ENCODE measurements at places on chromosomes 5 and 9. TPM values are rescaled to one million over a fixed set of nuclear protein-coding genes. Genes with fewer than 3 reads are reported as not detected.

- H3K36me3 ChIP-seq = no peaks in the 10 kb centered on the region
- H3K4me3 ChIP-seq = no peak overlapping the region
- no peak for DNase-seq
These were observed 693.6 kb downstream of the TLE1 start for GRCh38 chr9:80995759-80996158.

The SKP2 gene
- 6.5 TPM for polyA plus RNA-seq

DNA sequence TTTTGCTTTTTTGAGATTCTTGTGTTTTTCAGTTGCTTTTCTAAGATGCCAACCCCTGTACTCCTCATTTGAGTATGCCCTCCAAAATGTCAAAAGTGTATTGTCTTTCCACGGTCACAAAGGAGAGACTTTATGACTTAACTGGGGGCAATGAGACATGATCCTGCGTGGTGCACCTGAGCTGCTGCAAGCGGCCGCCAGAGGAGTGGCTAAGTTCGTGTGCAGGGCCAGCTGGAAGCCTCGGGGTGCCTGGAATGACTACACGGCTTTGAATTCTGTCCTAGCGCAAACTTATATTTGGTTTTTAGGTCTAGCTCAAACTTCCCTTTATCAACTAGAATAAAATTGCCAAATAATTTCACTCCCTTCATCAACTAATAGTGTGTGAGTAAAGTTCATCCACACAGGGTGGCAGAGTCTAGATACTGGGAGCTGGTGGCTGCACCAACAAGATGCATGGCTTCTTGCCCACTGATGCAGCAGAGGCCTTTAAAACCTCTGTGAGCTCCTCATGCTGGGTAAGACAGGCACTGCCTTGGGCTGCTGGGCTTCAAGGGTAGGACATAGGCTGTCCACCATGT lies 4.7 kb downstream of the GADD45G start:
- no peaks in the 10 kb centered on the region for H3K36me3 ChIP-seq
- no peak overlapping the region for H3K4me3 ChIP-seq
- peaks cover 51% of the 10 kb centered on the region for H3K27me3 ChIP-seq
- no peak overlapping the region for H3K27ac ChIP-seq
- DNase-seq = no peak

DNA sequence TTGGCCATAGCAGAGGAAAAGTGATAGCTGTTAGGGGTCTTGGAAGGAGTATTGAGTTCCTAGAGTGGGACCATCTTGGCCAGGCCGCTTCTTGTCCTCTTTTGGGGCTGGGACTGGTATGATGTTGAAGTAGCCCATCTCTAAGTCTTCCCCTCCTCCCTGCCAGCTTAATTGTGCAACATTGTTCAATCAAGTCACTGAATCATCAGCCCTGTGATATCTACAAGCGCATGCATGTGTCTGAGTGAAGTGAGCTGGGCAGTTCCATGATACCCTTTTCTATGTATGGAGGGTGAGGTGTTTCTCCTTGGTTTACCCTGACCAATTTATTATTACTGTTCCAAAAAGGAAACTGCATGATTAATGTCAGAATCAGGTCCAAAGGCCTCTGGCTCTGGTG lies 112.2 kb downstream of the C9orf152 start:
- H3K4me1 ChIP-seq = peaks cover 6% of the 10 kb centered on the region
- H3K27me3 ChIP-seq = no peaks in the 10 kb centered on the region
- H3K27ac ChIP-seq = no peak overlapping the region
- no peak overlapping the region for H3K4me3 ChIP-seq

GRCh38 chr5:174625591-174626350 lies 98.6 kb upstream of the MSX2 start:
- no peak overlapping the region for H3K4me3 ChIP-seq
- H3K27me3 ChIP-seq = no peaks in the 10 kb centered on the region
- no peaks in the 10 kb centered on the region for H3K4me1 ChIP-seq
- no peak for DNase-seq

GRCh38 chr5:44334622-44335021 lies 54.6 kb downstream of the FGF10 start:
- no peak overlapping the region for H3K27ac ChIP-seq
- no peak for DNase-seq
- H3K4me1 ChIP-seq = no peaks in the 10 kb centered on the region
- H3K27me3 ChIP-seq = no peaks in the 10 kb centered on the region
- no peak overlapping the region for H3K4me3 ChIP-seq

GRCh38 chr5:159469496-159470372 lies 139.4 kb upstream of the IL12B start:
- no peak for DNase-seq
- no peaks in the 10 kb centered on the region for H3K27me3 ChIP-seq
- peaks cover 5% of the 10 kb centered on the region for H3K4me1 ChIP-seq
- no peak overlapping the region for H3K4me3 ChIP-seq

The GABRA6 gene
- not detected for polyA plus RNA-seq

- H3K27ac ChIP-seq = no peak overlapping the region
- DNase-seq = no peak
- no peaks in the 10 kb centered on the region for H3K36me3 ChIP-seq
- H3K4me1 ChIP-seq = no peaks in the 10 kb centered on the region
- no peaks in the 10 kb centered on the region for H3K27me3 ChIP-seq
These were observed 9.1 kb downstream of the LRRC70 start for GRCh38 chr5:62587737-62588136.

The NAA35 gene
- 13.9 TPM for polyA plus RNA-seq

The FOXD4L5 gene
- polyA plus RNA-seq = 0.07 TPM

GRCh38 chr5:157540707-157541446 lies 34.7 kb downstream of the ADAM19 start:
- no peaks in the 10 kb centered on the region for H3K36me3 ChIP-seq
- peaks cover 45% of the 10 kb centered on the region for H3K4me1 ChIP-seq
- no peak overlapping the region for H3K4me3 ChIP-seq
- no peaks in the 10 kb centered on the region for H3K27me3 ChIP-seq
- H3K27ac ChIP-seq = peak overlapping the region; percentile 44

DNA sequence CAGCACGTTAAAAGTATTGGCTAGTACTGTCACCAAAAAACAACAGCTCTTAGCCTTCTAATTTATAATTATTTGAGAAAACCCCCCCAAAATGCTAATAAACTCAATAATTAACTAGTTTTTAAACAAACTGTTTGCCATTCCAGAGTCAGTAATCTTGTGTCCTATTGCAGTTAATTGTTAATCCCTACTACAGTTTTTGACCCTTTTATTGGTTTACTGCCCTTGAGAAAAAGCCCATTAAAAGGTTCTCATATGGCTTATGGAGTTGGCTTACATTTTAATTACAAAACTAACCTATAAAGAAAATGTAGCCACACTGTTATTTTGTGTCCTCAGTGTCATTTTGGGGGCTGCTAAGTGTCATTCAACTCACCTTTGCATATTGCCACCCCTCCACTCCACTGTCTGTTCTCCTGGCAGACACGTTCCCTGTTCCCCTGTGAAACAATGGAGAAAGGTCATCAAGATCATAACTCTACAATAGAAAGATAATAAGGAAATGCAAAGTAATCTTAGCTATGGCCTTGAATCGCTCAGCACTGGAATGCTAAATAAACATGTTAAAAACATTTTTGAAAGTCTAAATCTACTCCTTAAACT lies 51.6 kb upstream of the TXNDC8 start:
- no peaks in the 10 kb centered on the region for H3K4me1 ChIP-seq
- H3K4me3 ChIP-seq = no peak overlapping the region
- H3K36me3 ChIP-seq = no peaks in the 10 kb centered on the region
- H3K27me3 ChIP-seq = no peaks in the 10 kb centered on the region
- no peak for DNase-seq

DNA sequence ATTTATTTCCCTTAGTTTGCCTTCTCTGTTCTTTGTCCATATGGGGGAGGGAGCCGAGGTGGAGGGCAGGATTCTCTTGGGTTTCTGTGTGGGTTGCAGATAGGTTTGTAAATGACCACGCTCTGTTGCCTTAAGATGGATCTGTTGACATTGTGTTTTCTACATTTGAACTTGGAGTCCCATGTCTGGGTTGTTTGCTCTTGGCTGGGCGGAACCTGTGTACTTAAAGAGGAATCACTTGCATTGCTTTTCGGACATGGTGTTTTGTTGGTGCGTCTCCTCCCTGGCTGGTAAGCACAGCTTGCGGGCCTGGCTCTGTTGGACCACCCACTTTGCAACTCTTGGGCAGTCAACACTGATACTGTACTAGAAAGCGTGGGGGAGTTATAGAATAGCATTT lies 45.9 kb downstream of the EHMT1 start:
- no peaks in the 10 kb centered on the region for H3K4me1 ChIP-seq
- H3K36me3 ChIP-seq = peaks cover 19% of the 10 kb centered on the region
- no peak overlapping the region for H3K4me3 ChIP-seq
- DNase-seq = no peak
- no peak overlapping the region for H3K27ac ChIP-seq

The GAS1 gene
- polyA plus RNA-seq = 64.3 TPM

The EQTN gene
- 0.21 TPM for polyA plus RNA-seq

The BTNL9 gene
- 45.2 TPM for polyA plus RNA-seq

GRCh38 chr9:72133365-72134035 lies 15.7 kb upstream of the GDA start:
- H3K4me3 ChIP-seq = no peak overlapping the region
- no peak for DNase-seq
- H3K27ac ChIP-seq = no peak overlapping the region
- H3K36me3 ChIP-seq = no peaks in the 10 kb centered on the region
- no peaks in the 10 kb centered on the region for H3K4me1 ChIP-seq

- no peaks in the 10 kb centered on the region for H3K4me1 ChIP-seq
- H3K36me3 ChIP-seq = no peaks in the 10 kb centered on the region
- DNase-seq = no peak
- H3K4me3 ChIP-seq = no peak overlapping the region
These were observed 11.2 kb downstream of the LIX1 start for GRCh38 chr5:97131139-97131710.

DNA sequence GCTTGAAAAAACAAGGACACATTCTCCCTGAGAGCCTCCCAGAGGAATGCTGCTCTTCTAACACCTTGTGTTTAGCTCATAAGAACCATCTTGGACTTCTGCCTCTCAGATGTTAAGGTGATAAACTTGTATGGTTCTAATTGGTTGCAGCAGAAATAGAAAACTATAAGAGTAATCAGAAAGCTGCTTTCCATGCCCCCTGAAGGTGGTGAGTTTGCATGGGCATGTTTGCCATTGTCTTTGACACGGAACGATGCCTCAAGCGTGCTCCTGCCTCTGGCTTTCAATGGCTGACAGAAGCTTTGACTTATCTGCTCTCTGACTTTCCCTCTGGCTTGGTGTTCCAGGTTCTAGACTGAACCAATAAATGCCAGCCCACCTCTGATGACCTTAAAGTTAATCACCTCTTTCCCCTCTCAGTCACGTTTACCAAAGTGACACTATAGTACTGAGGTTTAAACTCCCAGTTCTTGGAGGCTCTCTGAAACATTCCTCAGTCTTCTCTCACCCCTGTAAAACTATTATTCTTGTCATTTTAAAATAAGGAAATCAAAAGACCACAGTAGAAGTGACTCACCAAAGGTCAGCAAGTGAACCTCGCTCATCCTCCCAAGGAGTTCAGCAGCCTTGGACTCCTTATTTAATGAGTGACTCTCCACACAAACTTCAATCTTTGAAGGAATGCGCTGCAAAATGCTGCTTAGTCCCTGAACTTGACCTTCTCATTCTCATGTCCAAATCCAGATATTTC lies 103.6 kb downstream of the PIK3R1 start:
- no peak overlapping the region for H3K27ac ChIP-seq
- no peak for DNase-seq
- no peaks in the 10 kb centered on the region for H3K36me3 ChIP-seq
- peaks cover 24% of the 10 kb centered on the region for H3K4me1 ChIP-seq

GRCh38 chr5:99023330-99023729 lies 94.5 kb upstream of the CHD1 start:
- no peaks in the 10 kb centered on the region for H3K27me3 ChIP-seq
- no peaks in the 10 kb centered on the region for H3K36me3 ChIP-seq
- no peak overlapping the region for H3K27ac ChIP-seq
- no peak overlapping the region for H3K4me3 ChIP-seq

The FGF18 gene
- 0.82 TPM for polyA plus RNA-seq

DNA sequence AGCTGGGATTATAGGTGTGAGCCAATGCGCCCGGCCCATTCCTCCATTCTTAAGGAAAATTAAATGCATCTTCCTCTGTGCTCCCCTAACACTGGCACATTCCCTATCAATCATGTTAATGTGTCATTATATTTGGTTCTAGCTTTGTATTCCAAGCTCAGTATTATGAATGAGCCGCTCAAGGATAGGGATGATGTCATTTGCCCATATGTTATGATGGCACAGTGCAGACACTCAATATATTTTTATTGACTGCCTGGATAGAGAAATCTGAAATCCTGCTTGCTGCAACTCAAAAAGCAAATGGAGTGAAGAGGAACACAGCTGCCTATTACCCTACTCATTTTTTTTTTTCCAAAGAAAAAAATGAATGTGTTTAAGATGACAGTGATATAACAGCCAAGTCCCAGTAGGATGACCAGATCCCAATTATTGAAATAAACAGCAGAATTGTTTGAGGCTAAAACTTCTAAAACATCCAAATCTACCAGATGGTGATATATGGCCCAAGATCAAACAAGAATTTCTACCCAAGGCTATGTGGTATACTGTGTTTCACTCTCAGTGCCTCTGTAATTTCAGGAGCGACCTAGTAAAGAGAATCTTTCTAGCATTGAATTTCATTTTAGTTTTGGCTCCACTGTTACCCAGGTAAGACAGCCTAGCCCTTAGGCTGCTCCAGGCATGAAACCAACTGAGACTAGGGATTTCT lies 16.3 kb downstream of the SUSD1 start:
- H3K4me3 ChIP-seq = no peak overlapping the region
- no peaks in the 10 kb centered on the region for H3K36me3 ChIP-seq

DNA sequence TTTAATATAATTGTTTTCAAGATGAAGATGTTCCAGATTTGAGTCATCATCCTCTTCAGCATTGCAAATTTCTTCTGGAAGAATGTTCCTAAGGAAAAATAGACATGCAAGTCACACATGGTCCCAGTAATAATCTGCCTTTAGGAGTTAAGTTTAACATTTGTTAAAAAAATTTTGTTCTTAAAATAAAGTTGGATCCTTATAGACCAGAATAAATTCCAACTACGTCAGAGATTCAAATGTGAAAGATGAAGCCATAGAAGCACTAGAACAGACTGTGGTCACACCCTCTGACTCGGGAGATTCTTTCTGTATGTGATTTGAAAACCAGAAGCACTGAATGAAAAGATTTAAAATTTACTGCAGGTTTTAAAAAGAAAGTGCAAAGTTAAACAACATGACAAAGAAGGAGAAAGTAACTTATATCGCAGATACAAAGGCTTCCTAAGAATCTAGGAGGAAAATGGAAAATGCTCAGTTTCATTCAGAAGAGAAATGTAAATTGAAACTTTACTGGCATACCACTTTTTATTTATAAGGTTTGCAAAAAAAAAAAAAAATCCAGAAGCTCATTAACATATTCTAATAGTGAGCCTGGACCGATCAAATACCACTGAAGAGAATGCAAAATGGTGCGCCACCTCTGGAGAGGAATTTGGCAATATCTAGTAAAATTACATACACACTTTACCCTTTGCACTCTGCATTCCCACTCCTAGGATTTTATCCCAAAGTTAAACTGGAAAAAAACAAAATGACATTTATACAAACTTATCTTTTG lies 14.3 kb upstream of the ASPN start:
- DNase-seq = no peak
- no peak overlapping the region for H3K27ac ChIP-seq
- no peak overlapping the region for H3K4me3 ChIP-seq
- H3K36me3 ChIP-seq = no peaks in the 10 kb centered on the region

The APBB3 gene
- 51.2 TPM for polyA plus RNA-seq

Measured in thymus (tissue), 14 donors.